Naive thymus-derived CD8-positive, alpha-beta T cell (primary cell): ENCODE measurements at places on chromosomes 13 and 19. TPM values are rescaled to one million over a fixed set of nuclear protein-coding genes. Genes with fewer than 3 reads are reported as not detected.

The PRODH2 gene
- not detected for total RNA-seq

The GPC5 gene
- not detected for total RNA-seq

The VSTM2B gene
- total RNA-seq, result not detected

The ASPDH gene
- total RNA-seq, result not detected
